NCI-H446 treated with DMSO at 0.1 percent for 48 hours (cell line): ENCODE measurements at places on chromosomes 4 and X.

DNA sequence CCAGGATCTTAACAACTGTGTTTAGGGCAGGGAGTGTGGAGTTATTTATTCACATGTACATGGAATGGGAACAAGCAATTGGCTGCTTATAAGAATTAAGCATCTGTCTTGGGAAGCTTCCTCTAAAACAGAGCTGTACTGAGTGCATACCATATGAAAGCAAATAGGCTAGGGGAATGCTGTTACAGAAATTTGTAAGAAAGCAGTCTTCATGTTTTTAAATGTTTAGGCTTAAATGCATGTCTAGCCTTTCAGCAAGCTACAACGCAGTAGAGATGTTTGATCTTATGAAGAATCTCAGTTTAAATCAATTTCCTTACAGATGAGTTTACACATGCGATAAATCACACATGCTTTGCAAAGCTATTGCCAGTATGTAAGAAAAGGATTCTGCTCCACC, 123.1 kb upstream of the MID1 start:
- DNase-seq = no peak

DNA sequence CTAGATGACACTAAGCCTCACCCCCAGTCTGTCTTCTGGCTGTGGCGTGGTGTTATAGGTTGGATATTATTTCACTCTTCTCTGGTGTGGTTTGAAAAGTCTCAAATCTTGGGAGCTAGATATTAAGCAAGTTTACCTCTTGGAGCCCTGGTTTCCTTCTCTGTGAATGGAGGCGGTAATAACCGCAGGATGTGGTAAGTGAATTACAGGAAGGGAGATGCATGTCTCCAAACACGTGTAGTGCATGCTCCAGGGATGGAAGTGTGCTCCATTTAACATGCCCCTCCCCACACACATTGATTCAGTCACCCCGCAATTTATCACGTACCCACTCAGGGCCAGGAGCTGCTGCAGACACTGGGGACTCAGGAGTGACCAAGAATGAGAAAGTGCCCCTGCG, 4.9 kb downstream of the ZNF275 start:
- no peak for DNase-seq

GRCh38 chrX:2492531-2493218, 8.1 kb downstream of the DHRSX start:
- DNase-seq = no peak

- no peak for DNase-seq
Observed at GRCh38 chr4:124682384-124682783, 30.1 kb downstream of the ANKRD50 start.

DNA sequence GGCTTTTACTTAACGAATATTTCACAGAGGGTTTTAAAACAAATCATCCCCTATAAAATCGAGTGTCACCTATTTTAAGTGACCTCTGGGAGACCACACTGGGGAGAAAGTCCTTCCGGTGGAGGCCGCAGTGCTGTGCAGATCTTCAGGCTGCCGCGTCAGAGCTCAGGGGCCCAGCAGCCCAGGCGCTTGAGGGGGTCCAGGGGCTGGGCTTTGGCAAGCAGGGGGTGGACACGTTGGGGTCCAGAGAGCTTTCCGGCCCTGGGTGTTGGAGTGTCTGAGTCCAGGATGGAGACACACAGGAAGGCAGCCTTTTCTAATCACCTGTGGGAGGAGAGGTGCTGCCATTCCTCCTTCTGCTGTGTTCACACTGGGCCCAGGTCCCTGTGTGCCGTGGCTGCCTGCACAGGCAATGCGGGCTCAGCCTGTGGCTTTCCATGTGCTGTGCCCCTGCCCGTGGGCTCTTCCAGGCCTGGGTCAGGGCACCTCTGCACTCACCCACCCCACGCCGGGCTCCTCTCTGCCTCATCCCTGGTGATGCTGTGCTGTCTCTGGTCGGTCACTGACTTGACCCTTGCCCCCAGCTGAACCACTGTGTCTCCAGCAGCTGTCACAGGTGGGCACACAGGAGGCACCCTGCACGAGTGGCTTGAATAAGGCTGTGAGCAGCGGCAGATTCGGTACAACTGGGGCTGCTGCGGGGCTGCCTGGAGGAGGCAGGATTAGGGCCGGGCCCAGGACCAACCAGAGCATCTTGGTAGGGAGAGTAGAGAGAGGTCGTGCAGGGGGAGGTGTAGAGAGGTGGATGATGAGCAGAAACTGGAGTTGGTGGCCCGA, 10.0 kb downstream of the HTRA3 start:
- DNase-seq = no peak

DNA sequence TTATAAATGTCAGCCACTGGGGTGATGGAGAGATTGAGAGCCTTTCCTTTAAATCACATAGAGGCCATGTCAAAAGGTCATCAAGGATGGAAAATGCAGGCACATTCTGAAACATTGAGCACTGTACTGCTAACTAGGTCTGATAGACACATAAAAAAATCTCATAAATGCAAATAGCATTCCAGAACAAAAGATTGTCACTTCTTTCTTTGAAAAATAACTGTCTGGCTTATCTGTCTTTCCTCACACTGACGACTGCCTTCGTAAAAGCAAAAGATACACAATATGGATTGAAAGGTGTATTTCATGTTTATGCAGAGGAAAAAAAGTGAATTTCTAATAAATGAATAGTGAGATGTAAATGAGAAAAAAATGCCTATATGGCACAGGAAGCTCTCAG, 59.9 kb downstream of the PABPC4L start:
- no peak for DNase-seq

DNA sequence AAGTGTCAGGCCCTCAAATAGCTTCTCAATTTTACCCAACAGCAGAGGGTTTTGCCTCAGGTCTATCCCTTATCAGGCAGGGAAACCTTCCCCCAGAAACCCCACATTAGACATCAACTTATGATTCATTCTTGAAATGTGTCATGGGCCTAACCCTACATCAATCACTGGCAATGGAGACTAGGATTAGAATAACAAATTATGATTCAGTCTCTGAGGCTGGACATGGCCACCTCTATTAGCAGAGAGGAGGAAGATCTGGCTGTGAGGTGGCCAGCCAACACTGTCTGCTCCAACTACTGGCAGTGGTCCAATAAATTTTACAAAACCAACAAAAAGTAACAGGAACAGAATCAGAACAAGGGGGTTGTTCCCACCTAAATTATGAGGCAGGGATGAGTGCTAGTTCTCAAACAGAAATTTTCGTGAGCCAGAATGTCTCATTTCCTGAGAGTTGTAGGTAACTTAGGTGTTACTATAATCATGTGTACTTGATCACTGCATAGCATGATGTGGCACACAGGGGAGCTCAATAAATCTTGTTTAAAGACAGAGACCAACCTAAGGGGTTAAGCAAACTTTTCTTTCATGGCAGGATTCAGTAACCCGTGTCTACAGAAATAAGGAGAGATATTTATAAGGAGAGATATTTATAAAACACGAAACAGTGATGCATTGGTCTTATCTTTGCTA, 126.8 kb downstream of the NFKB1 start:
- DNase-seq = no peak

DNA sequence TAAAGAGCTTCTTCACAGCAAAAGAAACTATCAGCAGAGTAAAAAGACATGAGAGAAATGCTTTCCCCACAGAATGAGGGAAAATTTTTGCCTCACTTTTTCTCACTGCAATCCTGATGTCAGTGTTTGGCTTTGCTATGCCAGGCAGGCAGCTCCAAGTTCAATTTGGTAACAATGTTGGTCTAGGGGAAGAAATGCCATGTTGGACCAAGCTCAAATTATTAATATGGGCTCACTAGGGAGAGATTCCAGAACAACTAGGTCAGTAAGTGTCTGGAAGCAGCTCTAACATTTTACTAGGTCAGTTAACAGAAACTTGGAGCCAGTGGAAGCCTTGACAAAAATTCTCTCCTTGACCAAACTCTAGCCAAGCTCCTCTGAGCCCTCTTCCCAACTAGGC, 95.4 kb downstream of the NAF1 start:
- no peak for DNase-seq

DNA sequence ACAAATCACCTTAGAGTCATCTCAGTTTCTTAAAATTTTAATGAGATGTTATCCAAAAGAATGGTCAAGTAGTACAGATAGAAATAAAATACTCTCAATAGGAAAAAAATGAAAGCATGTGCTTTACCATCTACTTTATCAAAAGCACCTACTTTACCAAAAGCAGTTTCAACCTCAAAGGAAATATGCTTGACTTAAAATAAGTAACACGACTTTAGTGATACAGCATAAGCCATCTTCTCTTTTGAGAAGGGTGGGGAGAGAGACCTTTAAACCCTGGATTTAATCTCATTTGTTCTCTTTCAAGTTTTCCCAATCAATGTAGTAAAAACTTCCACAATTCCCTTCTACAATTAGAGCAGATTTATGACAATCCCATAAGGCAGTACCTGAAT, 26.5 kb downstream of the OTUD4 start:
- DNase-seq = no peak

DNA sequence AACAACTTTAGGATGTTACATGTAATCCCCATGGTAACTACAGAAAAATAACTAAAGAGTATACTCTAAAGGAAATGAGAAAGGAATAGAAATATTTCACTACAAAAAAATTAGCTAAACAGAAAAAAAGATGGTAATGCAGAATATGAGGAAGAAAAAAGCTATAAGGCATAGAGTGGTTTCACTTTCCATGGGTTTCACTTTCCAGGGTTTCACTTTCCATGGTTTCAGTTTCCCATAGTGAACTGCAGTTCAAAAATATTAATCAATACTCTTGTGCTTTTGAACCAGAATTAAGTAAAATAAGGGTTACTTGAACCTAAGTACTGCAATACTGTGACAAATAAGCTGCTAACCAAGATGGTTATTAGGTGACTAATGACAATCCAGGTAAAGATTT, 42.0 kb downstream of the NPFFR2 start:
- DNase-seq = no peak

DNA sequence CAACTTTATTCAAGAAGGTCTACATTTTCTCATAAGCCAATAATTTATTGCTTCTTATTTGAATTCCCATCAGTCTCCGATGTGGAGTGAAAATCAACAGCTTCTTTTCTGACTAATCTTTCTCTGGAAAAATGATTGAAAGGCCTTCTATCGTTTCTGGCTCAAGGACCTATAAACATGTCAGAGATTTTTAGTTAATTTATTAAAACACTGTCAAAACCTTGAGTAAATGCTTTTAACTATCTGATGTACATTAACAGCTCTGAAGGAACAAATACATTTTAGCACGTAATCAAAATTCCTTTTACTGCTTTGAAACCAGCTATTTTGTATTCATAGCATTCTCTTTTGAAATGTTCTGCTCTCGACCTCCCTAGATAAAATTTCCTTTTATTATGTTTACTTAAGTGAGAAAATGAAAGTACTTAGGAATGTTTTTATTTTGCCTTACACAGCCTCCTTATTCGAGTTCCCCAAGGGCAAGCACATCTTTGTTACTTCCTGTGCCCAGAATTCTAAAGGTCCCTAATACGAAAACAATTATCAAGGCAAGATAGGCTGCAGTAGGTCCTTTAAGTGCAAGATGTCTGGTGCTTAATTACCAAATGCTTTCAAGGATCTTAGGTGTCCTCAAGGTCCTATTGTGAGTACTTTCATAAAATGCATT, 3.1 kb upstream of the ZFX start:
- no peak for DNase-seq

- DNase-seq = no peak
Observed at GRCh38 chr4:182874304-182874751, 42.9 kb downstream of the DCTD start.

DNA sequence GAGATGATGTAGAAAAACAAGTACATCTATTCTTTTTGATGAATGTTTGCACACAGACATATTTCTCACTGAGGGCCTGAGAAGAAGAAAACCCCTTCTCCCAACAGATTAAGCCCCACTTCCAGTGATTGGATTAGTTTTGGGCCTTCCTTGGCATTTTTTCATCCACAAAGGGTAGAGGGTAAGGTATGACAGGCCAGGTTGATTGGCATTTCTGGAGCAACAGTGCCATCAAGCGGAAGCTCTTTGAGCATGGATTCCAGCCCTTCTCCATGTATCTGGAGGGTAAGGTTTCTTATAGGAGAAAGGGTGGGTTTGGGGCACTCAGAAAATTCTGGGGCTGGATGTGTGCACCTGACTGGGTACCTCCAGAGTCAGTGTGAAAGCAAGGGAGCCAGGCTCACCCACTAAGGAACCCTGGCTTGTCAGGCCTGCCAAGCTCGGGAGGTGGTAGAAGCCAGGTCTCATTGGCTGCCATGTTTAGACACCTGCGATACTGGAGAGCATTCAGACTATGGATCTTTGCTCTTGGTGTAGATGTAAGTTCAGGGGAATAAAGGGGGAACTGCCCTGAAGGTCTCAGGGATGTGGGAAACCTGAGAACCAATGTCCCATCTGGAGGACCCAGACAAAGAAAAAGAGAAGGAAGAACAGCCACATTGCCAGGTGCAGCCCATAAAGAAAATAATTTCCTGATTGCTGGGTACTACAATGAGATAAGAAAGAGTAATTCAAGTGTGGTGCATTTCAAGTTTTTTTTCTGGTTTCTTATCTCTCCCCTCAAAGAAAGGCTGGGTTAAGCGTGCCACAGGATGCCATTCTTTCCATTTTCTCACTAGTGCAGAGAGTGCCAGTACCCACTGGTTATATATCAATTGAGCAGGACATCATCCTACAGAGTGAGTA, 222.3 kb upstream of the AGTR2 start:
- DNase-seq = no peak

GRCh38 chrX:115697806-115698205, 136.8 kb downstream of the PLS3 start:
- no peak for DNase-seq

DNA sequence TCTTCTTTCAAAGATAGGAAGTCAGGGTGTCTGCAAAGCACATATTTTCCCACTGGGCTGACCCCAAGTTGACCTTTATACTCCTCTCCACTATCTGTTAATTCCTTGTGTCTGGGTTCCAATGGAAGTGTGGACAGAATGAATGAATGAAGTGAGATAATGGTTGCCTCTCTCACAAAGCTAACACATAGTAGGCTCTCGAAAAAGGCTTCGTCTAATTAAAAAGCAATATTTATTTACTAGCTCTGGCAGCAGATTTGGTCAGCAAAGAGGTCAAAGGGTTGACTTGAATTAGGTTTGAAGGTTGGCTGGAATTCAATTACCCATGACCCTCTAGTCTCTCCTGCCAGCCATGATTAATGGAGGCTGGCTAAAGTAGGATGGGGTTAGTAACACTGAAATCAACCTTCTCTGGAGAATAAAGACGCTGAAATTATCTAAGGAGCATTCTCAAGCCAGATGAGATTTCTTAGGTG, 280.3 kb upstream of the KLF3 start:
- no peak for DNase-seq

DNA sequence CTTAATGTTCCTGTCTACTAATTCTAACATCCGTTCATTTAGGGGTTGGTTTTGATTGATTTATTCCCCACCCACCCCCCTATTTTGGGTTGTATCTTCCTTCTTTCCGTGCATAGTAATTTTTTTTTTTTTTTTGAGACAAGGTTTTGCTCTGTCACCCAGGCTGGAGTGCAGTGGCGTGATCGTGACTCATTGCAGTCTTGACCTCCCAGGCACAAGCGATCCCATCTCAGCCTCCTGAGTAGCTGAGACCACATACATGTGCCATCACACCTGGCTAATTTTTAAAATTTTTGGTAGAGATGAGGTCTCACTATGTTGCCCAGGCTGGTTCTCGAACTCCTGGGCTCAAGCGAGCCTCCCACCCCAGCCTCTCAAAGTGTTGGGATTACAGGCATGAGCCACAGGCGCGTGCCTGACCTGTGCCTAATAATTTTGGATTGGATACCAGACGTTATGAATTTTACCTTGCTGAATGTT, 79.9 kb downstream of the ZFX start:
- no peak for DNase-seq
